ENCODE measurements at places on chromosomes 7 and 10.

DNA sequence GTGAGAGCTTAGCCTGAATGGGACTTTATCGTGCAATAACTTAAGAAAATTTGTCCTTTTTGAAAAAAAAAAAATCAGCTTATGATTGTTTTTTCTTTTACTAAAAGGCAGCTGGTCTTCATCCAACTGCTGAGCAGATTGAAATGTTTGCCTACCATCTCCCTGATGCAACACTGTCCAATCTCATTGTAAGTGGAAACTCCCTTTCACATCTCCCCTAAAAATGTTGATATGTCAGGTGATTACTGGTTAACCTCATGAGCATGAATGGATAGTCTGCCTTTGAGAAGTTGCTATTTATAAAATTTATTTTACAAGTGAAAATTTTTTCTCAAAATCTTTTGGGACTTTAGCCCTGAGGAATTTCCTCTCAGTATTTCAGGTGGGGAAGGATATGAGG lies 17.8 kb upstream of the HKDC1 start:
- no peak for DNase-seq

GRCh38 chr7:13416071-13416470 lies 573.4 kb downstream of the ETV1 start:
- DNase-seq = no peak

DNA sequence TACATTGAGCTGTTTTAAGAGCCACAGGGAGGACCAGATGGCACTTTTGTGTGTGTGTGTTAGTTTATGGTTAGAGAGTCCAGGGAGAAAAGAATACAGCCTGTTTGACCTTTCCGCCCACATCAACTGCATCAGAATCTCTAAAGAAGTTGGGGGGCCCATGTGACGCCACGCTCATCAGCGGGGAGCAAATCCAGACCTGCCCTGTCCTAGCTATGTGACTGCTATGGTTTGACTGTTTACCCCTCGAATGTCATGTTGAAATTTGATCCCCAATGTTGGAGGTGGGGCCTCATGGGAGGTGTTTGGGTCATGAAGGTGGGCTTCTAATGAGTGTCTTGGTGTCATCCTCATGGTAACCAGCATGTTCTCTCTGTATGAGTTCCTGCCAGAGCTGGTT lies 128.0 kb downstream of the ADRA2A start:
- DNase-seq = no peak

- peak; percentile 42 for DNase-seq
Observed at GRCh38 chr10:128912568-128913311, 554.3 kb upstream of the MGMT start.

DNA sequence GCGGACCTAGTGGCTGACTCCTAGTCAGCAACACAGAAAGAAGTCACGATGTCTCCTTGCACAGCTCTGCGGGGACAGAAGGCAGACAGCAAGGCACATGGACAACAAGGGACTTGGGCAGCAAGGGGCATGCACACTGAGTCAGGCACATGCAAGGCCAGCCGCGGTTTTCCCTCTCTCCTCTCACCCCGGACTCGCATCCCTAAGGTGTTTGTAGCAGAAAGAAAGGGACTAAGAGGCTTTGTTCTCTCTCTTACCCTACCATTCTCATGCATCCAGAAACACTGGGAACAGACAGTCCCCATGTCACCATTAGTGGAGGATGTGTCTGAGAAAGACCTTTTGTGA lies 193.3 kb upstream of the PHF14 start:
- DNase-seq = no peak

DNA sequence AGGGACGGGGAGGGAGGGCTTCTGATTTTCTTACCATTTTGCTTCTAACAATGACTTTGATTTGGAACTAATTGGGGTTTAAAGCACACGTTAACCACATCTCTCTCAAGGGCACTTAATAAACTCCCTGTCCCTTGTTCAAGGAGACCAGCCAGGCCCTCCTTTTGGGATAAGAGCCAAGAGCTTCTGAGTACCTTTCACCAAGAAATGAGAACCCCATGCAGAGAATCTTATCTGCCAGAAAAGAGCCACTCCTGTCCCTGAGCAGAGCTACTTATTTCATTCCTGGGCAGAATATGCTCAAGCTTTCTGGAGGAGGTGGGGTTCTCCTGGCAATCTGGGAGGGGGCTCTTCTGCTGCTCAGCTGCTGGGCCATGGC lies 574.6 kb downstream of the GALNT17 start:
- no peak for DNase-seq

- DNase-seq = no peak
Observed at GRCh38 chr10:116657863-116658551, 37.3 kb downstream of the PNLIPRP2 start.
